ENCODE measurements at places on chromosomes 11 and 22.
A peak's percentile ranks its signal among the peaks of the same experiment; 100 is the strongest.

DNA sequence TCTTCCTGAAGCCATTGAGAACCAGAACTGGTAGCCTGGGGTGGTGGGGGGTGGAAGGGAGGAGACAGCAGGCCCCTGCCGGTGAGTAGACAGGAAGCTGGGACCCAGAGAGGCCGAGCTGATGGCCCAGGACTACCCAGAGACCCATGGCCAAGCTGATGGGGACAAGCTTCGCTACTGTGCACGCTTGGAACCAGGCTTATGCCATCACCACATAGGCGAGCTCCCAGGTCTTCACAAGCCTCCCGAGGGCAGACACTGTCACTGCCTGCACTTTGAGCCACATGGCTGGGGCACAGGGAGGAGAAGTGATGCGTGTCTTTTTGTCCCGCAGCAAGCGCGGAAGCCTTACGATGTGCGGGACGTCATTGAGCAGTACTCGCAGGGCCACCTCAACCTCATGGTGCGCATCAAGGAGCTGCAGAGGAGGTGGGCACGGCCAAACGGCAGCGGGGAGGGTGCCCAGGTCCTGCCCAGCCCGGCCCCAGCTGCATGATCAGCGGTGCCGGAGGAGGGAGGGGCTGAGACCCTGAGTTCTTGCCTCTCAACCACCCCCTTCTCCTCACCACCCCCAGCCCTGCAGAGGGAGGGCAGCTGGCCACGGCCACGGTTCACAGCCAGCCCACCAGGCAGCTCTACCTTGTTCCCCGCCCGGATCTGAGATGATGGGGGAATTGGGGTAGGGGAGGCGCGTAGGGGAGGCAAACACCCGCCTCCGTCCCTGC lies 76.0 kb upstream of the KCNQ1OT1 start:
- DNase-seq = no peak

DNA sequence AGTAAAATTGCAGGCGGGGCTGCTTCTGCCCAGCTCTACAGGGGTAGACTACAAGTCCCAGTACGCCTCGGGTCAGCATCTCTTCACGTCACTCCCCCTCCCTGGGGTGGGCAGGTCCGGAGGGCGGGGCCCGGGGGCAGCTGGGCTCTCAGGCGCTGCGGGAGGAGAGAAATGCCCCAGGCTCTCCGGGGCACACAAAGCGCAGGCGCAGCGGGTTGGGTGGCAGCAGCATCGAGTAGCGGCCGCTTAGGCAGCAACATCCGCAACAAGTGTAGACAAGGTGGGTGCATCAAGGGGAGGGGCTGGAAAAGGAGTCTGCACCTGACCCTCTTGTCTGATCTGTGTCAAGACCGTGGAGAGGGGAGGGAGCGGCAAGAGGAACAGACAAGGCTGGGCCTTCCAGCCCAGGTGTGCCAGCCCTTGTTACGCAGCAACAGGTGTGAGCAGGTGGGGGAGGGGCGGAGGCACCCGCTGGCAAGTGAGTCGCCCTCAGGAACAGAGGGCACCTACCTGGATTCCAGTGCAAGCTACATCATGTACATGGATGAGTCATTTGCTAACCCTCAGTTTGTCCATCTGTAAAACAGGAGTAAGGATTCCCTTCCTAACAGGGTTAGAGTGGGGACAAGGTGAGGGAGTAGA lies 1.2 kb downstream of the PLEKHB1 start:
- peak; percentile 93 for DNase-seq

GRCh38 chr11:35014346-35014745 lies 97.9 kb downstream of the PDHX start:
- no peak for DNase-seq

DNA sequence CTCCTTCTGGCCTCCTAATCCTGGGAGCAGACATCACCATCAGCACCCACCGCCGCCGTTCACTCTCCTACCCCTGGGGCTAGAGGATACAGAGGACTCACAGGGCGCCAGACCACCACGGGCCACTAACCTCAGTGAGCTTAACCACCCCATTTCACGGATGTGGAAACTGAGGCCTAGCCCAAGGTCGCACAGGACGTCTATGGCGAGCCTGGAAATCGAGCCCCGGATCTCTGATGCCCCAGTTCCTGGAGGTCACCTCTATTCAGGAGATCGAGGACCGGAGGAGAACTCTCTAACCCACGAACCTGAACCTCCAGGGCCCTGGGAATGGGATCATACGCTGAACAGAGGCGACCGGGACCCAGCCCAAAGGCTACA lies 349 bp downstream of the TIMM10 start:
- DNase-seq = no peak

DNA sequence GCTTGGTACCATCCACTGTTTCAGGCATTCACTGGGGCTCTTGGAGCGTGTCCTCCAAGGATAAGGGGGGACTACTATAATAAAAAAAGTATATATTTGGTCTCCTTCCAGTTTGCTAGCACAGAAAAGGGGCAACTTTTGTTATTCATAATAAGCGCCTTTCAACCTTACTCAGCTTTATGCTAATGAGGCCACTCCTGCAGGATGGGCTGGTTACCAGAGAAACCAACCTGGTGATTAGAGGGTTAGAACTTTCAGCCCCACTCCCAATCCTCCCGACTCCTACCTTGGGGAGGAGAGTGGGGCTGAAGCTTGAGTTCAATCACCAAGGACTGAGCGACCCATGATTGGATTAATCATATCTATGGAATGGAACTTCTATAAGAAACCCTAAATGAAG lies 31.8 kb downstream of the PPFIBP2 start:
- DNase-seq = no peak

- no peak for DNase-seq
These were observed 6.8 kb upstream of the INSC start for GRCh38 chr11:15107730-15108515.

DNA sequence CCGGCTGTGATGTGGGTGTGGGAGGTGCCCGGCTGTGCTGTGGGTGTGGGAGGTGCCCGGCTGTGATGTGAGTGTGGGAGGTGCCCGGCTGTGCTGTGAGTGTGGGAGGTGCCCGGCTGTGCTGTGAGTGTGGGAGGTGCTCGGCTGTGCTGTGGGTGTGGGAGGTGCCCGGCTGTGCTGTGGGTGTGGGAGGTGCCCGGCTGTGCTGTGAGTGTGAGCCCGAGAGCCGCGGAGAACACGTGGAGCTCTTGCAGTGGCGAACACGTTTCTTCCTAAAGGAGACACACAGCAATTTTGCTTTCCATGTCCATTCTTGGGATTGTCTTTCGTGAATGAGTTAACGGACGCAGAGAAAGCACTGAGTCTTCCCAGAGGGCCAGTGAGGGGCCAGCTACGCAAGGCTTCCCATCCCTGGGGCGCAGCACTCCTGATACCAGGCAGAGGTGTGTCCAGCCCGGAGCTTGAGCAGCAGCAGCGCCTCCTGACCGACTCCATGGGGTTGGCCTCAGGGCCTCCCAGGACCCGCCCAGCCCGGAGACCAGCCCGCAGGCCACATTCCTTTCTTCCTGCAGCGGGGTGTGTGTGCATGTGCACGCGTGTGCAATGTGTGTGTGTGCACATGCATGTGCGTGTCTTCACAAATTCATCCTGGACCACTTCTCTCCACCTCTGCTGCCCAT lies 245.0 kb upstream of the B3GAT1 start:
- no peak for DNase-seq

Measured in stimulated activated CD8-positive, alpha-beta memory T cell treated with anti-CD3 and anti-CD28 coated beads, Interleukin-7, amount 100 ng/mL, for 48 hours (primary cell).